Colonic mucosa (tissue), 4 donors: ENCODE measurements at places on chromosomes 4 and X. TPM values are rescaled to one million over a fixed set of nuclear protein-coding genes. Genes with fewer than 3 reads are reported as not detected.
A peak's percentile ranks its signal among the peaks of the same experiment; 100 is the strongest.

LANCL3 gene
- total RNA-seq, result 1.9 TPM

- no peaks in the 10 kb centered on the region for H3K36me3 ChIP-seq
- no peaks in the 10 kb centered on the region for H3K4me1 ChIP-seq
- H3K4me3 ChIP-seq, result peak overlapping the region; percentile 67
- H3K27ac ChIP-seq, result peak overlapping the region; percentile 63
- no peaks in the 10 kb centered on the region for H3K27me3 ChIP-seq
- DNase-seq, result peak; percentile 56
Measured at GRCh38 chr4:185210102-185210981, 944 bp downstream of the SNX25 start.

- H3K4me3 ChIP-seq, result no peak overlapping the region
- H3K27me3 ChIP-seq, result no peaks in the 10 kb centered on the region
- H3K27ac ChIP-seq, result no peak overlapping the region
- H3K36me3 ChIP-seq, result no peaks in the 10 kb centered on the region
Measured at GRCh38 chrX:153439977-153440376, 5.9 kb downstream of the TREX2 start.

GRCh38 chrX:71100581-71101505 lies 5.2 kb downstream of the FOXO4 start:
- no peaks in the 10 kb centered on the region for H3K4me1 ChIP-seq
- H3K4me3 ChIP-seq, result no peak overlapping the region
- no peaks in the 10 kb centered on the region for H3K36me3 ChIP-seq
- DNase-seq, result no peak
- no peak overlapping the region for H3K27ac ChIP-seq

ETNPPL gene
- not detected for total RNA-seq

DCHS2 gene
- total RNA-seq, result 1.5 TPM

GRCh38 chr4:150852216-150852615 lies 162.9 kb downstream of the LRBA start:
- H3K4me1 ChIP-seq, result no peaks in the 10 kb centered on the region
- H3K4me3 ChIP-seq, result no peak overlapping the region
- no peaks in the 10 kb centered on the region for H3K36me3 ChIP-seq
- H3K27ac ChIP-seq, result no peak overlapping the region

DNA sequence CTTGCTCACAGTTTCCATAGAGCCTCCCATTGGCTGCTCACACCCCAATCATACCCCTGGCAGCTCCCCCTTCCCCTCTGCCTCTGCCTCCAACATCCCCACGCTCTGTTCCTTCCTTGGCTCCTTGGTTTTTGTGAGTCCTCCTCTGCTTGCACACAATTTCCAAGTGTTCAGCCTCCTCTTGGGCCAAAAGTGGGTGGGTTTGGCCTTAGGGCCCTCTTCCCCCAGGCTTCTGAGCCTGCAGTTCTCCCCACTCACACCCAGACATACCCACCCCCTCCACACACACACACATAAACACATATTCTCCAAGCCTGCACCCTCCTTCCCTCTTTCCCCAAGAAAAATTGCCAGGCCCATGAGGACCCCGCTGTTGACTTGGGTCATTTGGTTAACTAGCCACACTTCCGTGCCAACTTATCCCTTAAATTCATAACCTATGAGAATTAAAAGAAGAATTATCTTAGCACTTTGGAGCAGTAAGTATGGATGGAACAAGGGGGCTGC lies 4.5 kb downstream of the APLN start:
- DNase-seq, result no peak
- H3K4me3 ChIP-seq, result no peak overlapping the region
- no peaks in the 10 kb centered on the region for H3K4me1 ChIP-seq

AMOT gene
- total RNA-seq, result 23.3 TPM

ADGRL3 gene
- total RNA-seq, result 4.1 TPM

- no peaks in the 10 kb centered on the region for H3K4me1 ChIP-seq
- DNase-seq, result no peak
- H3K27me3 ChIP-seq, result no peaks in the 10 kb centered on the region
- no peak overlapping the region for H3K4me3 ChIP-seq
- H3K27ac ChIP-seq, result no peak overlapping the region
Measured at GRCh38 chrX:149010013-149010852, 494.9 kb downstream of the IDS start.

GRCh38 chrX:96957718-96958117 lies 74.0 kb downstream of the RPA4 start:
- H3K36me3 ChIP-seq, result no peaks in the 10 kb centered on the region
- H3K27me3 ChIP-seq, result no peaks in the 10 kb centered on the region
- no peaks in the 10 kb centered on the region for H3K4me1 ChIP-seq

- H3K36me3 ChIP-seq, result no peaks in the 10 kb centered on the region
- DNase-seq, result no peak
- no peaks in the 10 kb centered on the region for H3K27me3 ChIP-seq
Measured at GRCh38 chrX:151516538-151517187, 46.8 kb upstream of the PASD1 start.

- H3K4me1 ChIP-seq, result no peaks in the 10 kb centered on the region
- no peak for DNase-seq
- no peaks in the 10 kb centered on the region for H3K27me3 ChIP-seq
- no peak overlapping the region for H3K27ac ChIP-seq
- H3K4me3 ChIP-seq, result no peak overlapping the region
Measured at GRCh38 chrX:11724122-11725017, 33.7 kb upstream of the MSL3 start.

- no peaks in the 10 kb centered on the region for H3K4me1 ChIP-seq
- no peak overlapping the region for H3K4me3 ChIP-seq
- no peak overlapping the region for H3K27ac ChIP-seq
- H3K27me3 ChIP-seq, result no peaks in the 10 kb centered on the region
- no peak for DNase-seq
Measured at GRCh38 chrX:69991685-69992084, 58.1 kb downstream of the AWAT2 start.

- DNase-seq, result no peak
- no peaks in the 10 kb centered on the region for H3K27me3 ChIP-seq
Measured at GRCh38 chr4:137676357-137676998, 144.2 kb upstream of the PCDH18 start.

NDP gene
- total RNA-seq, result not detected

GRCh38 chrX:40148385-40149285 lies 50.9 kb upstream of the BCOR start:
- H3K27ac ChIP-seq, result no peak overlapping the region
- H3K36me3 ChIP-seq, result no peaks in the 10 kb centered on the region
- H3K4me3 ChIP-seq, result no peak overlapping the region
- H3K27me3 ChIP-seq, result peaks cover 62% of the 10 kb centered on the region
- peak; percentile 62 for DNase-seq

DNA sequence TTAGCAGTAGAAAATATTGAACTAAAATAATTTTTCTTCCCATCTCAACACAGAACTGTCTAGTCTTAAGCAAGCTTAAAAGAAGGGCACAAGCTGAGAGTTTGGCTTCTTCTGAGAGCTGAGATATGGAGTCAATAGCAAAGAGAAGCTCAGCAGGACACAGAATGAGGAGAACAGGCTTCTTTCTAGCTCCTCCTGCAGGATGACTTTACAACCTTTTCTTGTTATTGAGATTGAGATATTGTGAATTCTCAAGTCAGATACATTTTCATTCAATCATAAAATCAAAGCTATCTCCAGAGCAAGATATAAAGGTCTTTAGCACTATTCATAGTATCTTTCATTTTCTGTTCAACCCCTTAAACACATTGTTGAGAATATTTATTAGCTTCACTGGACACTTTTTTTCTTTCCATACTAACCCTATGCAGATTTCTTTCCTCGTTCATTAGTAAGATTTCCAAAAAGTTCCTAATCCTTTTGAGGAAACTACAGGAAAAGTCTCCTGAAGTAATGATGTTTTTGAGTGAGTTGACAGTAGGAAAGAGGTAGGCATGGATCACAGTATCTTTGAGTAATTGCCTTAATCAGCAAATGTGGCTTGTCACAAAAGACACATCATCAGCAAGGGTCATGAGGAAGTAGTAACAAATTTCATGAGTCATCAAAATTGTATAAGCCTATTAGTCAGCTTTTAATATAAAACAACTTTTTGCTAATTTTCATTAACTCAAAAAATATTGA lies 17.8 kb upstream of the CXCL3 start:
- H3K27ac ChIP-seq, result no peak overlapping the region
- H3K4me1 ChIP-seq, result no peaks in the 10 kb centered on the region
- no peaks in the 10 kb centered on the region for H3K36me3 ChIP-seq
- H3K27me3 ChIP-seq, result no peaks in the 10 kb centered on the region
- H3K4me3 ChIP-seq, result no peak overlapping the region

- no peak for DNase-seq
- H3K4me3 ChIP-seq, result no peak overlapping the region
- H3K4me1 ChIP-seq, result no peaks in the 10 kb centered on the region
- H3K27me3 ChIP-seq, result no peaks in the 10 kb centered on the region
Measured at GRCh38 chr4:77175201-77175611, 18.2 kb downstream of the CCNG2 start.

GRCh38 chr4:164956766-164957643 lies 20.5 kb downstream of the TRIM61 start:
- DNase-seq, result peak; percentile 91
- no peak overlapping the region for H3K27ac ChIP-seq
- H3K4me3 ChIP-seq, result peak overlapping the region; percentile 71
- H3K27me3 ChIP-seq, result no peaks in the 10 kb centered on the region
- no peaks in the 10 kb centered on the region for H3K4me1 ChIP-seq

RASL11B gene
- 0.35 TPM for total RNA-seq

NKX3-2 gene
- 0.35 TPM for total RNA-seq

DNA sequence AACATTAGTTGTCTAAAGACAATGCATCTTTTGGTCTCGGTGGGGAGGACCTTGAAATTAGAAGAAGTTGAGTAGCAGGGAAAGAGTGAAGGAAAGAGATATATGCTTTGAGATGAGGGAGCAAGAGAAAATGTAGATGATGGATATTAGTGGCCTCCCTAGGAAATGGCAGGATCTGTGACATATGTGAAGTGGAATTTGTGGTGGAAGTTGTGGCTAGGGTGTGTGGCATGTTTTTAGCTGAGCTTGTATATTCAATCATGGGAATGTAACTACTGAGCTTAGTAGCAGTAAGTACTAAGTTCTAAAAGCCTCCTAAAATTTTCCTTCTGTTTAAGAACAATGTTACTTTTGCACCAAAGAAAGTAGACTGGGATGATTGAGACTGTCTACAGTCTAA lies 382.8 kb upstream of the CTSO start:
- H3K27me3 ChIP-seq, result no peaks in the 10 kb centered on the region
- no peak overlapping the region for H3K4me3 ChIP-seq
- H3K4me1 ChIP-seq, result no peaks in the 10 kb centered on the region
- DNase-seq, result no peak
- H3K36me3 ChIP-seq, result no peaks in the 10 kb centered on the region
- H3K27ac ChIP-seq, result no peak overlapping the region

- no peak overlapping the region for H3K4me3 ChIP-seq
- no peaks in the 10 kb centered on the region for H3K36me3 ChIP-seq
- no peak overlapping the region for H3K27ac ChIP-seq
- H3K4me1 ChIP-seq, result no peaks in the 10 kb centered on the region
- DNase-seq, result no peak
- no peaks in the 10 kb centered on the region for H3K27me3 ChIP-seq
Measured at GRCh38 chr4:113109106-113109718, 59.8 kb downstream of the ANK2 start.

- H3K36me3 ChIP-seq, result no peaks in the 10 kb centered on the region
- no peak overlapping the region for H3K27ac ChIP-seq
- no peaks in the 10 kb centered on the region for H3K4me1 ChIP-seq
Measured at GRCh38 chrX:132330156-132330729, 111.0 kb upstream of the RAP2C start.

IL13RA2 gene
- total RNA-seq, result not detected

GYPA gene
- total RNA-seq, result 0.27 TPM

DNA sequence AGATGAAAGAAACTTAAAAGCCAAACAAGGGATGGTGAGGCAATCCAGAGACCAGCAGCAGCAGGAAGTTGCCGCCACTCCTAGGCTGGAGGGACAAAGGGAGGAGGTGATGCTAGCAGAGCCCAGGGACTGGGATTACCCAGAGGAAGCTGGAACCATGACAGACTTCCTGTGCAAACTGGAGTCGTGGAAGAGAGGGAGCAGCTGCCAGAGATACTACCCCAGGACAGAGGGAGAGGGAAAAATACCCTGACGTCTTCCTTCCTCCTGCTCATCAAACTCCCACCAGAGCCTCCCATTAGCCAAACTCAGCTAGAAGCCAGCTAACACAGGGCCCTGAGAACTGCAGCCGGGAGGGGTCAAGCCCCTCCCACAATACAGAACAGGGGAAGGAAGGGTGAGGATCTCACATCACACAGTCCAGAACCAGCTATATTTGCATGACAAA lies 101.2 kb upstream of the KLF3 start:
- no peak overlapping the region for H3K27ac ChIP-seq
- H3K27me3 ChIP-seq, result no peaks in the 10 kb centered on the region
- peak; percentile 49 for DNase-seq
- no peak overlapping the region for H3K4me3 ChIP-seq

GRCh38 chr4:1873776-1874175 lies 2.6 kb downstream of the NSD2 start:
- peaks cover 8% of the 10 kb centered on the region for H3K4me1 ChIP-seq
- no peaks in the 10 kb centered on the region for H3K27me3 ChIP-seq
- H3K36me3 ChIP-seq, result no peaks in the 10 kb centered on the region
- H3K27ac ChIP-seq, result peak overlapping the region; percentile 55
- no peak overlapping the region for H3K4me3 ChIP-seq

PLAC8 gene
- 246 TPM for total RNA-seq
